ENCODE measurements at places on chromosomes 7 and 10. TPM values are rescaled to one million over a fixed set of nuclear protein-coding genes. Genes with fewer than 3 reads are reported as not detected.

DNA sequence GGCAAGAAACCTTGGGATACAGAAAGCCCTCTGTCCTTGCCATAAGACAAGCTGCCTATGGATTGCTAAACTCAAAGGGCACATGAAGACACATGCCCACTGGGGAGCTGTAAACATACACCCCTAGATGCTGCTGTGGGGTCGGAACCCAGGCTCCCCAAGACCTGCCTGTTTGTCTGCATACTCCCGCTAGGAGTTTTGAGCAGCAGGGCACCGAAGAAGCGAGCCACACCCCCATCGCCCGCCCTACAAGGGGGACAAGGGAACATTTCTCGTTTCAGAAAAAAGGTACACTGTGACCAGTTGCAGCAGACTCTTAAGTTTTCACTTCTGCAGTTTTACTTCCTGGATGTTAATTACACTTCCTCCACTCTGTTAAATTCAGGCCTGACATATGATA lies 680.2 kb upstream of the GHITM start:
- no peak for DNase-seq

DNA sequence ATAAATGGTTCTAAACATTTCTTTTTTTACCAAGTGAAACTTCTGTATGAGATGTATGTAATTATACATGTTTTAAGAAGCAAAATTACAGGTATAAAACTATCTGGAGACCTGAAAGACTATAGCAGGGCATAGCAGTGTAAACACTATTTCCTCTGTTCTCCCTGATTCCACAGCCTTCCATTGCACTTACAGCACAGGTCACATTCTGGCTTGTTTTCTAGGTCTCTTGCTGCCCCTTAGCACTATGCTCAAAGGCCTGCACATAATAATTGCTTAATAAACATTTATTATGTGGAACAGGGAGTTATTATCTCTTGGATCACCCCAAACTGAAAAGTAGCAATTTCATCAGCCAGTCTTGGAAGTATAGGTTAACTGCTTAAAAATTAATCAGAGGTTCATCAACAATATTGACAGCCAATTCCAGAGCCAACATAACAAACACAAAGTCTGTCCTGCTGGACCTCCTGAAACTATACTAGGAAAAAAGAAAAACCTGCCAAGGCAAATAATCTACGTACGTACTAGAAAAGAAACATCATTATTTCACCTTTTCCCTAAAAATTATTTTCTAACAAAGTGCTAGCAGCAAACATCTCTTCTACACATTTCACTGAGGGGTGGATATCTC lies 43.2 kb downstream of the PANK1 start:
- no peak for DNase-seq

GRCh38 chr7:88057655-88058054 lies 123.6 kb downstream of the ADAM22 start:
- no peak for DNase-seq

GRCh38 chr10:48592346-48592745 lies 12.5 kb downstream of the ARHGAP22 start:
- no peak for DNase-seq

DNA sequence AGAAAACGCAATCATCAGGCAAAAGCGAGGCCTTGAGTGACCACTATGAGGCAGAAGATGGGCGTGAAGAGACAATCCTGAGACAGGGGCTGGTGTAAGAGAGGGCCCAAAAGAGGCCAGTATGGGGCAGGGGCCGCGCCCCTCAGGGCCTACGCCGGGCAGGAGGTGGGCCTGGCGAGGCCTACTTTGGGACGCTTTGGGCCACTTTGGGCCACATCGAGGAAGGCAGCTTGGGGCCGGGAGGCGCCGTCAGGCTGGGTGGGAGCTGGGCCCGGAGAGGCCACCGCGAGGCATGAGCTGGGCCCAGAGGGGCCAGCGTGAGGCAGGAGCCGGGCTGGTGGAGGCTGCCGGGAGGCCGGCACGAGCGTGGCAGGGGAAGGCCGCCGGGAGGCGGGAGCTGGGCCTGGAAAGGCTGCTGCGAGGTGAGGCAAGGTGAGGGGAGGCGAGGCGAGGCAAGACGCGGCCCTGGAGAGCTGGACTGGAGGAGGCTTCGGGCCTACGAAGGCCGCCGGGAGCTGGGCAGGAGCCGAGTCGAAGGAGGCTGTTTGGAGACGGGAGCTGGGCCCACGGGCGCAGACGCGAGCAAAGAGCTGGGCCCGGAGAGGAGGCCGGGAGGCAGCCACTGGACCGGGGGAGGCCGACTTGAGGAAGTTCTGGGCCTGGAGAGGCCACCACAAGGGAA lies 171.3 kb downstream of the TPST1 start:
- DNase-seq: no peak

LCOR gene
- 35.3 TPM for total RNA-seq

GRCh38 chr7:93981480-93981874 lies 22.7 kb downstream of the BET1 start:
- DNase-seq: no peak

GRCh38 chr10:86363184-86363832 lies 3.3 kb downstream of the GRID1 start:
- DNase-seq: no peak

- DNase-seq: no peak
Measured at GRCh38 chr10:33617381-33618080, 283.1 kb upstream of the NRP1 start.

DNA sequence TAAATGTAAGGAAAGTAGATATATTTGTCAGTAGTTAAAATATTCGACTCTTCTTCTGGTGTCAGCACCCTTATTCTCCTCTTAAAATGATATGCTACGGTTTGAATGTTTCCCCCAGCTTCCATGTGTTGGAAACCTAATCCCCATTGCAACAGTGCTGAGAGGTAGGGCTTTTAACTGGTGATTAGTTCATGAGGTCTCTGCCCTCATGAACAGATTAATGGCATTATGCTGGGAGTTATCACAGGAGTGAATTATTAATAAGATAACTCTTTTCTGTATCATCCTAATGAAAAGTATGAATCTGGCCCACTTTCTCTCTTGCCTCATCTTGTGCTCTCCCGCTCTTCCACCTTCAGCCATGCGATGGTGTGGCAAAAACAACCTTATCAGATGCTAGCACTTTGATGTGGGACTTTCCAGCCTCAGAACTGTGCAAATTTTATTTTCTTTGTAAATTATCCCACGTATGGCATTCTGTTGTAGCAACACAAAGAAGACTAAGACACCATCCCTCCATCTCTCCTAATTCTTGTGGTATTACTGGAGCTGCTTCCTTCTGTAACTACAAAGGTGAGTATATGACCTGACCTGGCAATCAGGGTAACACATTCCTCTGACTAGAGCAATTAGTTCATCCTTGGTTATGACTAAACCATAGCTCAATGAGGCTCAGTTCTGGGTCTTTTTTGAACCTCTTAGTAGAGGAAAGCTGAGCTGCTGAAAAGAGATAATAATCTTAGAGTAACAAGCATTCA lies 171.1 kb upstream of the TMEM196 start:
- DNase-seq: no peak

GRCh38 chr10:77392236-77392721 lies 245.3 kb downstream of the KCNMA1 start:
- DNase-seq: no peak

STEAP1B gene
- 1.3 TPM for total RNA-seq

- no peak for DNase-seq
Measured at GRCh38 chr10:99233000-99233688, 2.5 kb downstream of the HPSE2 start.

DNA sequence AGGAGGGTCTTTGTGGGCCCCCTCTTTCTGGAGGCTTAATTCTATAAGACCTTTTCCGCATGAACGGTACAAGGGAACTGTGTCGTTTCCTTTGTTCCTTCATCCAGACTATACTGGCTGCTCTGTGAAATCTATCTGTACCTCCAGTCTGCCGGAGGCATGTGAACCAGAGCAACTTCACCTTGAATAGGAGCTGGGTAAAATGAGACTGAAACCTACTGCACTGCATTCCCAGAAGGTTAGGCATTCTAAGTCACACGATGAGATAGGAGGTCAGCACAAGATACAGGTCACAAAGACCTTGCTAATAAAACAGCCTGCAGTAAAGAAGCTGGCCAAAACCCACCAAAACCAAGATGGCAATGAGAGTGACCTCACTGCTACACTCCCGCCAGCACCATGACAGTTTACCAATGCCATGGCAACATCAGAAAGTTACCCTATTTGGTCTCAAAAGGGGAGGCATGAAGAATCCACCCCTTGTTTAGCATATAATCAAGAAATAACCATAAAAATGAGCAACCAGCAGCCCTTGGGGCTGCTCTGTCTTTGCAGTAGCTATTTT lies 36.8 kb upstream of the INPP5F start:
- no peak for DNase-seq

PDGFA gene
- total RNA-seq: 58.6 TPM

DNA sequence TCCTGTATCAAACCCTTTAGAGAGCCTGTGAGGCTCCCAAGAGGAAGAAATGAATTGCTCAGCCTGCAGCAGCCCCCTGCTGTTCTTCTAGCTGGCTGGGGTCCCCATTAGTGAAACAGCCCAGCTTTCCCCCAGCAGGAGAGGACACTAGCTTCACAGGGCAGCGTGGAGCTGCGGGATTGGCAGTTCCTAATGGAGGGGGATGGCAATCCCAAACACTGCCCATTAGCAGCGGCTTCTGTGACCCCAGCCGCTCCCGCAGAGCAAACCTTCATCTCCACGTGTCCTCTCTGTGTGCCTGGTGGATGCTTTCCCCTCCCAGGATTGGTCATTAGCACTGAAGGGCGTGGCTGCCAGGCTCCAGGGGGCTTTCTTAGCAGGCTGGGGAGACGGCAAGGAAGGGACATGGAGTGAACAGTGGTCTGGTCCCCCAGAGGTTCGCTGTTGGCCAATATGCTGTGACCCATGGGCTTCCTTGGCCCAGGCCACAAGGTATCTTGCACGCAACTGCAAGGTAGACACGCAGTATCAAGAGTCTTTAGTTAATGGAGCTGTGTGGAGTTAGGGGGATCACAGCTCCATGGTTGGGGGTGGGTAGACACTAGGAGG lies 322.5 kb upstream of the ZMIZ1 start:
- no peak for DNase-seq

DNA sequence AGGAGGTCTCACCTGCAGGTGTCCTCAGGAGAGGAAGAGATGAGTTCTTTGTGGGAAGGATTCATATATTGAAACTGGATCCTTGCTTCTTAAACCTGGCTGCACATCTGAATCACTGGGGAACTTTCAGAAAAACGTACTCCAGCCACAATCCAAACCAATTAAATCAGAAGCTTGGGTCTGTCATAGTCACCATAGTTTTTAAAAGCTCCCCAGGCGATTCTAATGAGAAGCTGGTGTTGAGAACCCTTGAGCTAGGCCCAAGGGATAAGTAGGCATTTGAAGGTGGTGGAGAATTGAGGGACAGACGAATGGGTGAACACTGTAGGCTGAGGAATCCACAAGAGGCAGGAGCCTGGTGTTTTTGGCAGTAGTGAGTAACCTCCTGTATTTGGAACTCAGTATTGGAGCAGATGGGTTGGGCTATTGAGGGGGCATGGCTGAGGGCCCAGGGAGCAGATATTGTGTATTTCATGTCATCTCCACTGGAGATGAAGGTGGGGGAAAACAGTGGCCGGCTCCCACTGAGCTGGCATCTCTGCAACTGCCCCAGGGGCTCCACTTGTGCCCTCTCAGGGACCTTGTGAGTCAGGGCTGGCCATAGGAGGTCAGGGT lies 14.5 kb downstream of the ADCYAP1R1 start:
- no peak for DNase-seq

DNA sequence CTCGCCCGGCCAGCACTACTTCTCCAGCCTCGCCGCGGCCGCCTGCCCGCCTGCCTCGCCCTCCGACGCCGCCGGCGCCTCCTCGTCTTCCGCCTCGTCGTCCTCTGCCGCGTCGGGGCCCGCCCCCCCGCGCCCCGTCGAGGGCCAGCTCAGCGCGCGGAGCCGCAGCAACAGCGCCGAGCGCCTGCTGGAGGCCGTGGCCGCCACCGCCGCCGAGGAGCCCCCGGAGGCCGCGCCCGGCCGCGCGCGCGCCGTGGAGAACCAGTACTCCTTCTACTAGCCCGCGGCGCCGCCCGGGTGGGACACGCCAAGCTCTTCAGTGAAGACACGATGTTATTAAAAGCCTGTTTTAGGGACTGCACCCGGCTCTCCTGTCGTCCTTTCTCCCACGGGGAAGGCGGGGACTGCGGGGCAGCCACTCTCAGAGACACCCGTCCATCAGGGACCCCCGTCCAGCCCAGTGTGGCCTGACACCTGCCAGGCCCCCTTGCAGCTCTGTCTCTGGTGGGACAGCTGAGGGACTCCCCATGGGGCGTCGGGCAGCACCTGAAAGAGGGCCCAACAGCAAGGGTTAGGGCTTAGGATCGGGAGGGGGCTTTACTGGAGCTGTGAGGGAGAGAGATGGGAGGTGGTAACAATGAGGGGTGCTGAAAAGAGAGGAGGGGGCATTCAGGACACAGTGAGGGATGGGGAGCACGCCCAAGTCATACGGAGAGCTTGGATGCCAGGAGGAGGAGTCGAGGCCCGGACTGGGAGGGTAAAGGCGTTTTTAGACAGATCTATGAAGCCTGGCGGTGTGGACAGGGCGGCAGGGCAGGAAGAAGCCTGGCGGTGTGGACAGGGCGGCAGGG lies 34.7 kb downstream of the SPDYE6 start:
- DNase-seq: no peak

DNA sequence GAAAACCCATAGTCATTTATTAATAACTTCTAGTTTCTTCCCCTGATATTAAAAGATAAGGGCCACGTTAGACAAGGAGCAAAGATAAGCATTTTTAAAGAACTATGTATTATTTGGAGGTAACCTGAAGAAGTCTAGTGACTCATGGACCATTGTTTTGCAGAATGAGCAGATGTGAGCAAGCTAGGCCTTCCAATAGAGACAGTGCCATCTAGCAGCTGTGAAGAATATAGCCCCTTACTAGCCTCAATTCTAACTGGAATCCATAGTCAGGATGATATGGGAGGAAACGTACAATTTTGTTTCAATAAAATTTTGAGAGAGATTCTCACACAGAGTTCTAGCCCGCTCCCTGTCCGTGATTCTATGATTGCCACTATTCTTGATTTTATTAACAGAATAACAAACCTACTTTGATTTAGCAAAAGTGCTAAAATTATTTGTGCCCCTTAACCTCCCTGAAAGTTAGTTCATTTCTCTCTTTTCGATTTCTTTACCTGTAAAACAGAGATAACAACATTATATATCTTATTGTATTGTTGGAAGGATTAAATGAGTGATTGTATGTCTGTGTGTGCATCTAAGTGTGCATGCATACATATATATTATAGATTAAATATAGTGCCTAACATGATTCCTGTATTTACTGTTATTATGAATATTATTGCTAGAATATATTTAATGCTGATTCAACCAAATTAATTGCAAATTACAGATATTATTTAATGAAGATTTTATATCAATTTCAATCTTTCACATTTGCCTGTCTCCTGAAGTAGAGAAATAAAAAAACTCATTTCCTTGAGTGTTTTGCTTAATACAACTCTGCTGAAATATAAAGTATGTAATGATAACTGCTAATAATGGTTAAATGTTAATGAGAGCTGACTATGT lies 22.7 kb downstream of the FAM237B start:
- DNase-seq: peak; percentile 13

ARHGAP22 gene
- 1.6 TPM for total RNA-seq

OAT gene
- 22.8 TPM for total RNA-seq

OPN1SW gene
- not detected for total RNA-seq

- DNase-seq: peak; percentile 73
Measured at GRCh38 chr7:1460821-1461645, 1.8 kb upstream of the MICALL2 start.

Measured in body of pancreas (tissue), 4 donors.